Daoy (cell line): ENCODE measurements at places on chromosomes 4 and X. TPM values are rescaled to one million over a fixed set of nuclear protein-coding genes. Genes with fewer than 3 reads are reported as not detected.

G6PD gene
- total RNA-seq = 18.6 and 19.1 TPM in 2 replicates

SPANXN4 gene
- not detected in 2 replicates for total RNA-seq

VBP1 gene
- 101 and 122 TPM in 2 replicates for total RNA-seq

NAP1L3 gene
- 10.2 and 19.1 TPM in 2 replicates for total RNA-seq

TLR1 gene
- total RNA-seq = 3.5 and 4.3 TPM in 2 replicates

SLC38A5 gene
- 3.5 TPM in 1 of 2 replicates, not detected in the other for total RNA-seq

LDB2 gene
- 0.74 and 4.6 TPM in 2 replicates for total RNA-seq

SUPT20HL1 gene
- not detected in 2 replicates for total RNA-seq

GAGE1 gene
- 57.2 and 91.5 TPM in 2 replicates for total RNA-seq

DUSP9 gene
- total RNA-seq = 10.2 and 16.4 TPM in 2 replicates

MTM1 gene
- 4.3 and 10.1 TPM in 2 replicates for total RNA-seq

STK32B gene
- 14.7 and 17.4 TPM in 2 replicates for total RNA-seq

GYPE gene
- total RNA-seq = not detected in 2 replicates

MAB21L2 gene
- 0.71 and 2.6 TPM in 2 replicates for total RNA-seq

ARX gene
- not detected in 2 replicates for total RNA-seq

ALPK1 gene
- total RNA-seq = 2.2 and 3.8 TPM in 2 replicates

EFHC2 gene
- 0.51 TPM in 1 of 2 replicates, not detected in the other for total RNA-seq

CENPVL3 gene
- total RNA-seq = 4.0 and 8.2 TPM in 2 replicates

CT45A3 gene
- 27.2 and 28.3 TPM in 2 replicates for total RNA-seq

FGF2 gene
- total RNA-seq = 4.2 and 5.5 TPM in 2 replicates

FGG gene
- not detected in 2 replicates for total RNA-seq

MID1IP1 gene
- 27.4 and 36.8 TPM in 2 replicates for total RNA-seq

KLKB1 gene
- total RNA-seq = not detected in 2 replicates

IRS4 gene
- total RNA-seq = 0.03 TPM in 1 of 2 replicates, not detected in the other

MAGEC2 gene
- 70.0 and 79.0 TPM in 2 replicates for total RNA-seq

GLOD5 gene
- total RNA-seq = not detected in 2 replicates

ADH1A gene
- not detected in 2 replicates for total RNA-seq

DCAF12L1 gene
- total RNA-seq = not detected in 2 replicates

CSN1S1 gene
- total RNA-seq = not detected in 2 replicates

HELT gene
- not detected in 2 replicates for total RNA-seq

USP17L29 gene
- not detected in 2 replicates for total RNA-seq

PAK3 gene
- 1.1 and 1.5 TPM in 2 replicates for total RNA-seq

SSX3 gene
- total RNA-seq = 1.1 TPM in 1 of 2 replicates, not detected in the other

TCEAL2 gene
- total RNA-seq = 9.1 and 16.8 TPM in 2 replicates

HPF1 gene
- 23.3 and 34.4 TPM in 2 replicates for total RNA-seq

TEX11 gene
- not detected in 2 replicates for total RNA-seq

ZNF827 gene
- total RNA-seq = 3.9 and 6.2 TPM in 2 replicates

KIT gene
- total RNA-seq = not detected in 2 replicates

PGAM4 gene
- total RNA-seq = not detected in 2 replicates

SMIM10 gene
- 2.7 and 3.1 TPM in 2 replicates for total RNA-seq

TLL1 gene
- not detected in 2 replicates for total RNA-seq

ITIH6 gene
- not detected in 2 replicates for total RNA-seq

RTL9 gene
- not detected in 2 replicates for total RNA-seq

CYLC1 gene
- not detected in 2 replicates for total RNA-seq

CASK gene
- 14.1 and 40.6 TPM in 2 replicates for total RNA-seq

UGT2A3 gene
- total RNA-seq = not detected in 2 replicates

RHOXF2 gene
- total RNA-seq = not detected in 2 replicates

FGF5 gene
- 0.23 and 0.42 TPM in 2 replicates for total RNA-seq

PITX2 gene
- 1.3 and 2.7 TPM in 2 replicates for total RNA-seq

JCHAIN gene
- not detected in 2 replicates for total RNA-seq

MAGEA1 gene
- 2.7 and 3.3 TPM in 2 replicates for total RNA-seq

TACR3 gene
- total RNA-seq = not detected in 2 replicates

EGF gene
- 4.7 and 7.3 TPM in 2 replicates for total RNA-seq

ZCCHC12 gene
- not detected in 2 replicates for total RNA-seq
